Activated CD4-positive, CD25-positive, alpha-beta regulatory T cell treated with anti-CD3 and anti-CD28 coated beads, Interleukin-2, amount 50 U/mL, for 16 hours (primary cell): ENCODE measurements at places on chromosomes 11 and 22.

- DNase-seq = no peak
Observed at GRCh38 chr11:8315954-8316353, 52.3 kb upstream of the LMO1 start.

DNA sequence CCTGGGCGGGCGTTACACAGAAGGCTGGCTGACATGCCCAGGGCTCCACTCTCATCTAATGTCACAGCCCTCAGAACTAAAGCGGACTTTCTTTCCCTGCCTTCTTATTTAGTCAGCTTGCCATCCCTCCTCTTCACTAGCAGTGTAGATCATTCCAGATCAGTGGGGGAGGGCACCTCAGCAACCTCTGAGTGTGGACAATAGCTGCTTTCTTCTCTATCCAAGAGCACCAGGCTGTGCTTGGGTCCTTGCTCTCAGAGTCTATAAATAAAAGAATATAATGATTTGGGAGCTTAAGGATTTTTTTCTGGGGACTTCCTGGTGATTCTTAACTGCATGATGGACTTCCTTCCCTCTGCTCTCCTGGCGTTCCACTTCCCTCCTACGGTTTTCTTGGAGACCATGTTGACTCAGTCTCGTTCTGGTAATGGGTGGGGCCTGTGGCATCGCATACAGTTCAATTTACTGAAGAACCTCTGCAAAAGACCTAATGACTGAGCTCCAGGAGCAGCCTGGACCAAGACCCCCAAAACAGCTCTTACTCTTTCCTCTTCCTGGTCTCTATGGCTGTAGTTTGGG, 2.9 kb upstream of the HMBS start:
- DNase-seq = no peak

- no peak for DNase-seq
Observed at GRCh38 chr22:42443240-42444076, 11.3 kb upstream of the NFAM1 start.

- DNase-seq = no peak
Observed at GRCh38 chr22:49470741-49471503, 356.8 kb downstream of the BRD1 start.

- no peak for DNase-seq
Observed at GRCh38 chr22:22936180-22936914, 48.7 kb downstream of the IGLL5 start.

GRCh38 chr11:63821411-63821810, 8.2 kb downstream of the SPINDOC start:
- DNase-seq = no peak

DNA sequence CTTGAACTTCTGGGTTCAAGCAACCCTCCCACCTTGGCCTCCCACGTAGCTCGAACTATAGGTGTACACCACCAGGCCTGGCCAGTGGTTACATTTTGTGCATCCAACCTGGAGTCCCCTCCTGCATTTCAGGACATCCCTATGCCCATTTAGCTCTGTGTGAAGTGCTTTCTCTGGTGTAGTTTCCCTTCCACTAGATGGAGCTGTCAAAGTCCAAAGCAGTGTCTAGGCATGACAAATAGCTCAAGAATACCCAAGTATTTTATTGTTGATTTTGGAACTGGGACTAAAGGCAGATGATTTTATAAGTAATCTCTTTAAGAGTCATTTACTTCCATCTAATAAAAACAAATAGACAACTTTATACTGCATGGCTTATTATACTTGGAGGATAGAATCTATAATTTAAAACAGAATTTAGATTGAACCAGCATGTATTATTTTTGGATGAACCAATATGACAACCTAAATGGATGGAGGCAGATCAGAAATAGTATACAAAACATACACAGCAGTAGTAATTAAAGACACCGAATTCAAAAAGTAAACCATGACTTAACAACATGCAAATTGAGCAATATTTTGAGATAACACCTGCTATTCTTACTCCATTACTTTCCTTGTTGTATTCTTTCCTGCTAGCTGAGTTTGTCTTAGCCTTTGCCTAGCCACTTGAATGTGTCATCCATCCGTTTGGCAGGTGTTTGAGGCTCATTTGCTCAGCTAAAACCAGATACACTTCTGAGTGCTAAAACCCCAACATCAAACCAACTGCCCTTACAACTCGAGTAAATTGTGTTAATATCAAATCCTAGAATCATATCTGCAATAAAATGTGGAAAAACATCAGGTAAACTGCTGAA, 37.7 kb downstream of the EIF4ENIF1 start:
- DNase-seq = no peak

DNA sequence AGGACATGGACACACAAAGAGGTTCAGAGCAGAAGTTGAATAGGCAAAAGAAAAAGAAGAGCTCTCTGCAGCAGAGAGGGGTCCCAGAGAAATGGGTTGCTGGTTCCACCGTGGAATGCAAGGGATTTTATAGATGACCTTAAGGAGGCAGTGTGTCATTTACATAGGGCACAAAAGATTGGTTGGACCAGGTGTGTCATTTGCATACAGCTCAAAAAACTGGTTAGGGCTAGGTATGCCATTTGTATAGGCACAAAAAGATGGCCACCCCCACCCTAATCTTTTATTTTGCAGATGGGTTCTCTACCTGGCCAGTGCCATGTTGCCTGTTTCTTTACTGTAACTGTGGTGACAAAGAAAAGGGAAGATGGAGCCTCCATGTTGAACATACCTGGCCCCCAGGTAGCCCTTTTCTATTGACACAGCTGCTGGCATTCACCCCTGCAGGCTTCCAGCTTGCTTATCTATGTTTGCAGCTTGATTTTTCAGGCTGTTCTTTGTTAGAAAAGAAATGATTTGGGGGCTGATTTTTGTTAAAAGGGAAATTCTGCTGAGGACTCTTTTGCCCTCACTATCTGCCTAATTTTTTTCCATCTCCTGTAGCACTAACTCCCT, 3.1 kb upstream of the CAVIN3 start:
- DNase-seq = no peak

DNA sequence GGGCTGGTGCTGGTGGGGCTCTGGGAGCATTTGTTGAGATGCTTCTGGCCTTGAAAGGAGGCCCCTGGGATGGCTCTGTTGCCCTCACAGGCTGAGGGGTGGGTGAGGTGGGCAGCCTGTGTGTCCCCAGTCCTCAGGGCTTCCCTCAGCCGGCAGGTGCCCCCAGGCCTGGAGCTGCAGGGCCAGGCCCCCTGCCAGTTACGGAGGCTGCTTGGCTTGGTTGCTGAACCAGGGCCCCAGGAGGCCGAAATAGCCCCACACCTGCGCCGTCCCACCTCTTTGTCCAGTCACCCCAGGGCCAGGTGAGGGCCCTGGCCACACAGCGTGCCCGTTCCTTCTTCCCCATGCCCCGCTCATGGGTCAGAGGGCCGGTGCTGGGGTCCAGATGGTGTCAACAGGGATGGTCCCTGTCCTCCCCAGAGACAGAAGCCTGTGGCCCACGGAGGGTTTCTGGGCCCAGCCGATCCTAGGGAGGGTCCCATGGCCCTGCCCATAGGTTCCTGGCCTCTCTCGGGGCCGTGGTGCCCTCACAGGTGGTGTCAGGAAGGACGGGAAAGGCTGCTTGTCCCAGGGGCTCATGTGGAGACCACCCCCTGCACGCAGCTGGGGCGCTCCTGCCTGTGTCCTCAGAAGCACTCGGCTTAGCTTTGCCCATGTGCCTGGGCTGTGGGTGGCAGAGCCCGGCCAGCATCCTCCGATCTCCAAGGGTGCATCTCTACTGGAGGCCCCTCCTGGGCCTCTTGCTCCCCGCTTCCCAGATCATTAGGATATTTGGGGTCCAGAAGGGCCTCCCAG, 9.2 kb upstream of the TSSC4 start:
- no peak for DNase-seq

DNA sequence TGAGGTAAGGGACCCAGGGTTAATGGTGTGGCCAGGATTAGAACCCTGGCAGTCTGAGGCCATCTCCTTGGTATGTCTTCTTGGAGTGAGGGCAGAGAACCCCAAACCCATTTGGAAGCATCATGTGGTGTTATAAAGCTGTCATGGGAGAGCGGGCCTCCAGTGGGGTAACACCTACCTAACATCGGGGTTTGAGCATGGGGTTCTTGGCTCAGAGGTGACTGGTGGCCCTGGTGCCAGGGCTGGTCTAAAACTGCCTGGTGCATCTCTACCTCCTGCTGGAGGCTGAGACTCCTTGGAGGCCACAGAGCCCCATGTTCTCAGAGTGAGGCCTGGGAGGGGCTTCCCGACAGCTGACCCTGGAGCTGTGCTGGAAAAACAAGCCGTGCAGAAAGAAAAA, 4.5 kb downstream of the PRDM11 start:
- DNase-seq = no peak

DNA sequence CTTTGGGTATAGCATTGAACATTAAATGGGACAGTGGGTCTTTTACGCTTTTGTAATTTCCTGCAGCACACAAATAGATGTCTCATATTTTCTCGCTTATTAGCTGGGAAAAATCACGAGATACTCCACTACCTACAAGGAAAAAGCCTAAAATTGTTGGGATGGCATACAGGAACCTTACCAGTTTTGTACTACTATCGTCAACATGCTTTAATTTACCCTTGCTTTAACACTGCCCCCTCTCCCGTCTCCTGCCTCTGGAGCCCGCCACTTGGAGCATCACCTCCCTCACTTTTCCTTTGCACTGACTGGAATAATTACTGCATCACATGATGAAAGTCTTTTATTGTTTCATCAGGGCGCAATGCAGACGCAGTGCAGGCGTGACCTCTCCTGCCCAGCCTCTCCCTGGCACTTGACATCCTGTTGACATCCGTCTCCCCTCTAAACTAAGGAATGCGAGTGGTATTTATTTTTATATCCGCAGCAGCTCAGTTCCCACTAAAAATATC, 1.0 kb upstream of the FNBP4 start:
- DNase-seq = no peak

- DNase-seq = no peak
Observed at GRCh38 chr11:23606191-23606590, 745.9 kb upstream of the CCDC179 start.

DNA sequence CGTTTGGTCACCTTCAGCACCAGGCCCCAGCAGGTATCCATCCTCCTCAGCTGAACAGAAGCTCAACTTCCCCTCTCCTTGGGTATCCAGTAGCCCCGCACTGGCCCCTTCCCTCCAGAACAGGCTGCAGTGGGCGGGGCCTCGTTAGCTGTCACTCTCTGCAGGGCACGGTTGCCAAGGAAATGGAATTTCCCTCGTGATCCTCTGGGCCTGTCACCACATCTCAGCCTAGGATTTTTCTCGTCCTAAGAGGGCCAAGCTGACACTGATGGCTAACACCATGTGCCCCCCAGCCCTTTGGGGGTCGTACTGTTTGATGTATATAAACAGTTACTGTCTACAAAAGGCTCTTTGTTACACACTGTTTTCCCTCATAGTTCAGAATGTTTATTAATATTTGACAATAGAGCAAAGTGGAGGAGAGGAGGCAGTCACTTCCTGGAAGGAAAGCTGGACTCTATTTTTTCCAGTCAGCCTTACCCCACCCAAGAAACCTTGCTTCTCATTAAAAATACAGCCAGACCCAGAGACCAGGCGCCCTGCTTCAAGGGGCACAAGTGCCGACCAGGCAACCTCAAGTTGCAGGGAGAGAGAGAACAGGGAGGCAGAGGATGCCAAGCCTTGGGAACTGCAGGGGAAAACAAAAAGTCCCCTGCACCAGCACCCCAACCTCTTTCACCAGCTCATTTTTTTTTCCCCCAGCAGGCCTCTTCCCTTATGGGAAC, 44.5 kb downstream of the FEZ1 start:
- no peak for DNase-seq

DNA sequence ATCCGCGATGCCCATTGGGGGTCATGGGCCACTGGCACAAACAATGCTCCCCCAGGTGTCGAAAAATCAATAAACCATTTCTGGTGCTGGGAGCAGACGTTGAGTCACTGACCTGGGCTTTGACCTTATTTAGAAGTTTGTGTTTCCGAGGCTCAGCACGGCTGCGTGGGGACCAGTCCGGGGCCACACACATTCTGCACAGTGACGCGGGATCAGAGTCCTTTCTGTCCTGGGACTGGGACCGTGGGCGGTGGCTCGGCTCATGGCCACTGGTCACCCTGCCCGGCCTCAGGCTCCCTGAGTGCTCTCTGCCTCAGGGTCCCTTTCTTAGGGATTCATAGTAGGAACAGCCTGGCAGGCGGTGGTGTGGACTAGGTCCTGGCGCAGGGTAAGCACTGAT, 1266.0 kb downstream of the BRD1 start:
- DNase-seq = no peak

- DNase-seq = no peak
Observed at GRCh38 chr22:19291218-19291579, 320 bp downstream of the CLTCL1 start.

- DNase-seq = no peak
Observed at GRCh38 chr11:84290647-84291046, 1004.5 kb upstream of the CCDC90B start.

- no peak for DNase-seq
Observed at GRCh38 chr11:76369406-76369805, 11.5 kb downstream of the THAP12 start.

- no peak for DNase-seq
Observed at GRCh38 chr11:47388697-47389576, 10.6 kb upstream of the SPI1 start.

DNA sequence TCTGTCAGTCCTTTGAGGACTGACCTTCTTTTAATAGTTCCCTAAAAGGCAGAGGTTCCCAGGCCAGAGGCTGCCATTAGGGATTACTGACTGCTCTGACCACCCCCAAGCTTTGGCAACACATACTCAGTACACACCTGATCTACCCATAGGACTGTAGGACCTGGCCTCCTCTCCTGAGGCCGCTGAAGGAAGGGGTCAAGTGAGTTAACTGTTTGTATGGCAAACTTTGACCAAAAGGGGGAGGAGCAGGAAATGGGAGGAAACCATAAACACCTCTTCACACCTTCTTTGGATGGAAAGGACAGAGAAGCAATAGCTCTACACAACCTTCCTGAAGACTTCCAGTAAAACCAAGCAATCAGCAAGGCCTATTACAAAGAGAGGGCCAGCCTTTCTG, 104.0 kb downstream of the APOL5 start:
- no peak for DNase-seq

- no peak for DNase-seq
Observed at GRCh38 chr22:44968736-44969135, 41.1 kb downstream of the PHF21B start.

- DNase-seq = no peak
Observed at GRCh38 chr11:69831985-69832384, 12.8 kb upstream of the FGF3 start.

GRCh38 chr11:24760681-24761080, 263.8 kb downstream of the LUZP2 start:
- no peak for DNase-seq

DNA sequence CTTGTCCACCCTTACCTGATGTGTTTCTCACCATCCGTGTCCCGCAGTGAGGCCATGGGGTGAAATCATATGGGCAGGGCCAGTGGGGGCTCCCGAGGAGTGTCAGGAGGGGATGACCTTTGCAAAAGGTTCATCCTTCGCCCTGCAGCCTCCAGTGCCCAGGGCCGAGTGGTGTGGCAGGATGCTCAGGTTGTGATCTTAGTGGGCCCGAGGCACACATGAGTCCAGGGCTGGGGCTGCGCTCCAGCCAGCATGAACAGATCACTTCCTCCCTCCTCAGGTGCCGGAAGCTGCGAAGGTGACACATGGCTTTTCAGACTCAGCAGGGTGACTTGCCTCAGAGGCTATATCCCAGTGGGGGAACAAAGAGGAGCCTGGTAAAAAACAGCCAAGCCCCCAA, 2.8 kb upstream of the FKBP2 start:
- no peak for DNase-seq
